Osteoblast (primary cell): ENCODE measurements at places on chromosomes 3 and 15. TPM values are rescaled to one million over a fixed set of nuclear protein-coding genes. Genes with fewer than 3 reads are reported as not detected.

DNA sequence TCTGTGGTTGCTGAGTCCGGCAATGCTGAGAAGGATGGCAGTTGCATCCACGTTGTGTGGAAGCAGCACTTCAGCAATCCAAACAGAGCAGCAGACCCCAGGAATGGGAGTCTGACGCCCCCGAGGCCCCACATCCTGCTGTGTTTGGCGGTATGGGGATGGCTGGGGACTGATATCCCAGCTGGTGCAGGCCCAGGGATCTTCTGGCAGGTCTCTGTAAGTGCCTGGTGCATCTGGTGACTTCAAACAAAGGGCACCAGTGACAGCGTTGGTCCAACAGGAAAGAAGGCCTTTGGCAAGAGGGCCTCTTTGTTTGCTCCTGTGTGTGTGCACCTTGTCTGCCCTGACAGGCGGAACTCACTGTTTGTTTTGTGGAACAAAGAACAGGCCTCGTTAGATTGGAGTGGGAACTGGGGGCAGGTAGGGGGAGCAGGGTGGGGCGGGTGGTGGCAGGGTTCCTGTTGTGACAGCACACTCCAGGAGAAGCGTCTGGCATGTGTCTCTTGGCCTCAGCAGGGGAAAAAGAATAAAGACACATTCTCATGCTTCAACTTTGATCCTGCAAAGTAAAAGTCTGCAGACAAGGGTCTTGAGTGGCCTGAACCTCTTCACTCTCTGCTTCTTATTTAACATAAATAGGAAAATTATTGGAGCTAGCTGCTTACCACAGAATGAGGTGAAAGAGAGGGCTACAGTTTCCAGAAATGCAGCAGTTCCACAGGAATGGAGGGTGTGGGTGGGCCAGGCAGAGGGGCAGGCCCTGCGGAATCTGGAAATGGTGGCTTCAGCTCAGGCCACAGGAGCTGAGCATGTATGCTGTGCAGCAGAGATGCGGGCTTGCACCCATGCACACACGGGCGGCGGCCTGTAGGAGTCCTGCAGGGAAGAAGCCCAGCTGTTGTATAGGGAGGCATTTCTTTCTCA is 94.5 kb upstream of the MYZAP start:
- DNase-seq, result no peak
- no peak overlapping the region for H3K4me3 ChIP-seq
- H3K27ac ChIP-seq, result no peak overlapping the region
- H3K27me3 ChIP-seq, result peaks cover under 1% of the 10 kb centered on the region

DNA sequence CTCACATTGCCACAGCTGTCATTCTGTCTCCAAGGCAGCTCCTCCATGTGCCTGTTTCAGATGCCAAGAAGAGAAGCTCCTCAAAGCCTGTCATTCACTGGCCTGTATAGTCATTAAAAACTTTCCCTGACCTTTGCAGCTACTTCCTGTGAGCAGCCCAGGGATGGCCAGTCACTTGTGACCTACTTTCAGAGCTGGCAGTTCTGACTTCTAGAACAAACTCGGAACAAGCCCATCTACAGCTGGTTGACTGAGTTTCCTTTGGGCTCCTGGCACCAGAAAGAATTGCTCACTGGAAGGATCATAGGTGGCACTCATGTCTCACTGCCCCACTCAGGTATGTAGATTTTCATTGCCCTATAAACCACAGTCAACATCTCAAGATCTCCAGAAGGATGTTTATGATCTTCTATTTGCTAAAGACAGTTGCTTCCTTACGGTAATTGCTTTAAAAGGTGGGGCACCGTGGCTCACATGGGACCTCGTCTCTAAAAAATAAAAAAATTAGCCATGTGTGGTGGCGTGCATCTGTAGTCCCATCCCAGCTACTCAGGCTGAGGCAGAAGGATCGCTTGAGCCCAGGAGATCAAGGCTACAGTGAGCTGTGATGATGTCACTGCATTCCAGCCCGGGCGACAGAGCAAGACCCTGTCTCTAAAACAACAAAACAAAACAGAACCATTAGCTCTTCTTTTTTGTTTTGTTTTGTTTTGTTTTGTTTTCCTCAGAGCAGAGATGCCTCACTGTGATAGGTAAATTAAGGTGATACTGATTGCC is 11.2 kb upstream of the ATP13A3 start:
- no peaks in the 10 kb centered on the region for H3K27me3 ChIP-seq
- no peak overlapping the region for H3K4me3 ChIP-seq
- DNase-seq, result no peak
- peaks cover 38% of the 10 kb centered on the region for H3K4me1 ChIP-seq
- H3K27ac ChIP-seq, result no peak overlapping the region
- no peaks in the 10 kb centered on the region for H3K36me3 ChIP-seq

Gene EPB42
- not detected in 2 replicates for total RNA-seq

DNA sequence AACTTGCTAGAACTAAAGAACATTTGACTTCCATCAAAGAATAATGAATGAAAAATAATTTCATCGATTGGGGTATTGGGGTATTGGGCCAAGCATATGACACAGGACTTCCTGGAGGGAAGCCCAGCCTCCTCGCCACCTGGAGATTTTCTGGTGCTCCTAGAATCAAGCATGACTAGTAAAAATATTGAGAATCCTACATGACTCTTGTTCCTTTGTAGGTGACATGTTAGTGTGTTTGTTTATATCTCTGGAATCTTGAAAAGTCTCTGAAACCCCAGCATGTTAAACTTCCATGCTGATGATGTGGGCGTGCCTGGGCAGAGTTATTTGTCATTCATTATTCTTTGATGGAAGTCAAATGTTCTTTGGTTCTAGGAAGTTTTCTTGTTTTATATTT is 90.1 kb upstream of the EPHB3 start:
- no peak overlapping the region for H3K4me3 ChIP-seq
- H3K36me3 ChIP-seq, result no peaks in the 10 kb centered on the region
- no peak for DNase-seq
- H3K27me3 ChIP-seq, result peaks cover 37% of the 10 kb centered on the region

Gene CYP8B1
- not detected in 2 replicates for total RNA-seq

- peak overlapping the region; percentile 85 for H3K27ac ChIP-seq
- peak overlapping the region; percentile 50 for H3K4me3 ChIP-seq
- peaks cover 14% of the 10 kb centered on the region for H3K4me1 ChIP-seq
- peaks cover 29% of the 10 kb centered on the region for H3K36me3 ChIP-seq
- no peaks in the 10 kb centered on the region for H3K27me3 ChIP-seq
Measured at GRCh38 chr3:197878427-197878826, 71.6 kb upstream of the RPL35A start.

DNA sequence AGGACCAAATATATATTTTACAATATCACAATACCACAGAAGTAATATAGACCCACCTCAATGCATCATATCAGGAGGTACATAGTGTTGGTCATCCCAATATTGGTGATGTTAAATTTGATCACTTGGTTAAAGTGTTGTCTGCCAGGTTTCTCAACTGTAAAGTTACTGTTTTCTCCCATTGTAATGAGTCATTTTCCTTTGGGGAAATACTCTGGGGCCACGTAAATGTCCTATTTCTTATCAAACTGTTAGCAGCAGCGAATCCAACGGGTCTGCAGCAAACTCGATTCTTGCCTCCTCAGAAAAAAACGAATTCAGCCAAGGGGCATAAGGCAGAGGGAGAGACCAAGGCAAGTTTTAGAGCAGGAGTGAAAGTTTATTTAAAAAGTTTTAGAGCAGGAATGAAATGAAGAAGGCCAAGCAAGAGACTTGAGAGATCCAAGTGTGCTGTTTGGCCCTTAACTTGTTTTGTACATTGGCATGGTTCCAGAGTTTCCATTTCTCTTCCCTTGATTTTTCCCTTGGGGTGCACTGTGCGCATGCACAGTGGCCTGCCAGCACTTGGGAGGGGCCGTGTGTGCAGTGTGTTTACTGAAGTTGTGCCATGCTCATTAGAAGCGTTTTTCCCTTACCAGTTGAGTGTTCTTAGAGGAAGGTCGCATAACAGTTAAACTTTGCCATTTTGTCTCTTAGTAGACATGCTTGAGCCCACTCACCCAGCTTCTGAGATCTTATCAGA is 512.5 kb downstream of the AGBL1 start:
- no peak overlapping the region for H3K27ac ChIP-seq
- H3K36me3 ChIP-seq, result no peaks in the 10 kb centered on the region
- no peaks in the 10 kb centered on the region for H3K27me3 ChIP-seq
- DNase-seq, result no peak
- H3K4me3 ChIP-seq, result no peak overlapping the region

GRCh38 chr3:32018757-32019564 is 37.4 kb downstream of the ZNF860 start:
- H3K27me3 ChIP-seq, result no peaks in the 10 kb centered on the region
- H3K4me3 ChIP-seq, result no peak overlapping the region
- peak; percentile 52 for DNase-seq
- H3K36me3 ChIP-seq, result no peaks in the 10 kb centered on the region
- H3K27ac ChIP-seq, result no peak overlapping the region

DNA sequence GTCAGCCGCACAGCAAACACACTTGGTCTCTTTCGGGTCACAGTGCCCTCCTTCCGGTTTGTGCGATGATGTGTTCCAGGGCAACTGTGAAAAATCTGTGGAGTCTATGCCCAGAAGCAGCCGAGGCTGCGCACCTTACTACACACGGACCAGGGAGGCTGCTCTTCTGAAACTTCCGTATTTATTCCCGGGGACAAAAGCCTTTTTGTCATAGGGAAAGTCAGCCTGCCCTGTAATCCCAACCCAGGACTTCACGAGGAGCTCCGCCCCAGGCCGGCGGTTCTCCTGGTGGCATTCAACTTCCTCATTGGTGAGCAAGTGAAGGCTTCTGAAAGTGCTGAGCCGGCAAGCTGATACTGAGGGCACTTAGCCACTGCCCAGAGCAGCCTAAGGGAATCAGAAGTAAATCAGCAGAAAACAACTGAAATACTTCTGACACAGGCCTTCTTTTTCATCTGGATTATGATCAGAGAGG is 126.5 kb downstream of the FMN1 start:
- peak; percentile 58 for DNase-seq
- H3K4me3 ChIP-seq, result peak overlapping the region; percentile 65

Gene LINGO1
- total RNA-seq, result under 0.01 and 1.1 TPM in 2 replicates

Gene GMPS
- total RNA-seq, result 41.3 and 43.9 TPM in 2 replicates

DNA sequence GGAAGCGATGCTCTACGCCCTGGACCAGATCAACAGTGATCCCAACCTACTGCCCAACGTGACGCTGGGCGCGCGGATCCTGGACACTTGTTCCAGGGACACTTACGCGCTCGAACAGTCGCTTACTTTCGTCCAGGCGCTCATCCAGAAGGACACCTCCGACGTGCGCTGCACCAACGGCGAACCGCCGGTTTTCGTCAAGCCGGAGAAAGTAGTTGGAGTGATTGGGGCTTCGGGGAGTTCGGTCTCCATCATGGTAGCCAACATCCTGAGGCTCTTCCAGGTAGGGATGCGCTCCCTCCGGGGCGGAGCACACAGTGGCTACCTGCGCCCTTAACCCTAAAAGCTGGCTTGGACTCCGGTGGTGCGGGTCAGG is 698 bp downstream of the GRM7 start:
- no peak overlapping the region for H3K4me3 ChIP-seq
- peak; percentile 56 for DNase-seq
- no peak overlapping the region for H3K27ac ChIP-seq
- H3K36me3 ChIP-seq, result no peaks in the 10 kb centered on the region
- no peaks in the 10 kb centered on the region for H3K27me3 ChIP-seq
- no peaks in the 10 kb centered on the region for H3K4me1 ChIP-seq

DNA sequence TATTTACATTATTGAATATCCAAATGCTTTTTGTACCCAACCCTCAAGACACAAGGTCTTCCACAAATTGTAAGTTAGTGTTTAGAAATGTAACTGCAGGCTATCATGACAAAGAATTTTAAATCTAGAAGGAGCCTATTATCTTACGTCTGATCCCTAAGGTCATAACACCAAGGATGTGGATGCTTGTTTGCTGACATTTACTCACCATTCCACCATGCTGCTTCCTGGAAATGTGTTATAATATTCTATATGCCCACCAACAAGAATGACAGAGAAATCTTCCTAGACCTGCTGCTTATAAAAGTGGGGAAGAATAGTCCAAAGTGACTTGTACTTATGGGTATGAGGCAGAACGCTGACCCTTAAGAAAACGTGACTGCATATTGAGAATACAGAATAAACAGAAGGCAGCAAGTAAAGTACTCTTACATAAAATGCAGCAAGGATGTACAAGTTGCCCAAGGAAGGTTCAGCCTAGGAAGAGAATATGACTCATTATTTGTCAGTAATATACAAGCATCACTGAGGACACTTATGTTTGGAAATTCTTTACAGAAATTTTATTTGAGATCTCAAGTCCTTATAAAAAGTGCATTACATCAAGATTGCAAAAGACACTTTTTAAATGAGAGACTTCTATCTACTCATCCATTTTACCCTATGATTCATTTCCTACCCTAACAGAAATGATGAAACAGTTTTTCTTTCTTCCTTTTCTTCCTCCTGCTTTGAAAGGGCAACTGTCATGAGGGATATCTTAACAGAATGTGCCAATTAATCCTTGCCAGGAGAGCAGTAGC is 59.6 kb downstream of the ESYT3 start:
- H3K27ac ChIP-seq, result peak overlapping the region; percentile 29
- no peaks in the 10 kb centered on the region for H3K36me3 ChIP-seq
- DNase-seq, result peak; percentile 91
- H3K27me3 ChIP-seq, result no peaks in the 10 kb centered on the region

GRCh38 chr3:106824856-106825255 is 552.4 kb upstream of the CCDC54 start:
- H3K4me1 ChIP-seq, result peaks cover 56% of the 10 kb centered on the region
- H3K4me3 ChIP-seq, result no peak overlapping the region

DNA sequence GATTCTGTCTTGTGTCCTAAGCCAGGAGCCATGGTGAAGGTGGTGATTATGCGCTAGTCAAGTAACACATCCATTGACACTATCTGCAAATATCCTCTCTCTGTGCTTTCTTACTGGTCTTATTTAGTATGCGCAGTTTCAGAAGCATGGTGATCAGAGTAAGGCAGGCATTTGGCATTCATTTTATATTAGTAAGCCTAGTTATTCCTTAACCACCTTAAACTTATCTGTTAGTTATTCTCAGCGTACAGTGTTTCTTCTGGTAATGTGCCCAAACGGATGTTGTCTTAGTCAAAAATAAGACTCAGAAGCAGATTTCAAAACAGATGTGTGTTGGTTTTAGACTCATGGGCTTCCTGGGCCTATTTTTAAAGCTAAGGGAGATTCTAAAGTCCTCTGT is 329.2 kb downstream of the GRM7 start:
- H3K36me3 ChIP-seq, result no peaks in the 10 kb centered on the region
- no peaks in the 10 kb centered on the region for H3K4me1 ChIP-seq
- H3K4me3 ChIP-seq, result no peak overlapping the region

Gene PTH1R
- total RNA-seq, result 0.29 and 0.36 TPM in 2 replicates

- no peak for DNase-seq
- H3K36me3 ChIP-seq, result no peaks in the 10 kb centered on the region
- H3K27me3 ChIP-seq, result no peaks in the 10 kb centered on the region
- H3K27ac ChIP-seq, result no peak overlapping the region
Measured at GRCh38 chr3:177370246-177370822, 173.1 kb upstream of the TBL1XR1 start.

DNA sequence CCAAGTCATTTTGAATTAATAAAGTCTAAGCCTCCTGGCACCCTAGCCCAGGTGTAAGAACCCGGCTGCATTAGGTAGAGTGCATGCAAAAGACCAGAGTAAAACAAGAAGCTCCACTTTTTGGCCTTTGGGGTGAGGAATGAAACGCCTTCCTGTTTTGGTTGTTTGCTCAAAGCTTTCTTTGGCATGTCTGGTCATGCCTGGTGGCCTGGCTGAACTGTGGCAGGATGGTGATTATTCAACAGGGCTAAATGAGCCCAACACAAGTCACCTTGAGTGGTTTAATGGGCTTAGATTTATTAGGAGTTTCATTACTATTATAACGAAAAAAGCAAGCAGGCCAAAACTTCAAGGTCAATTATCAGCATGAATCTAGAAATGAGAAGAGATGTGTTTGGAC is 40.9 kb upstream of the LDHAL6B start:
- peak overlapping the region; percentile 14 for H3K27ac ChIP-seq
- no peak for DNase-seq
- peaks cover 57% of the 10 kb centered on the region for H3K36me3 ChIP-seq
- no peak overlapping the region for H3K4me3 ChIP-seq

GRCh38 chr3:4837374-4837930 is 141.8 kb upstream of the BHLHE40 start:
- H3K4me3 ChIP-seq, result no peak overlapping the region
- DNase-seq, result no peak
- no peaks in the 10 kb centered on the region for H3K27me3 ChIP-seq
